ENCODE measurements at places on chromosomes 7 and 10.

GRCh38 chr7:71298378-71298777 is 166.4 kb downstream of the GALNT17 start:
- DNase-seq = no peak

GRCh38 chr10:98587156-98587837 is 140.6 kb upstream of the HPS1 start:
- DNase-seq = peak; percentile 23

- peak; percentile 62 for DNase-seq
Observed at GRCh38 chr10:119316729-119317097, 109.3 kb downstream of the GRK5 start.

DNA sequence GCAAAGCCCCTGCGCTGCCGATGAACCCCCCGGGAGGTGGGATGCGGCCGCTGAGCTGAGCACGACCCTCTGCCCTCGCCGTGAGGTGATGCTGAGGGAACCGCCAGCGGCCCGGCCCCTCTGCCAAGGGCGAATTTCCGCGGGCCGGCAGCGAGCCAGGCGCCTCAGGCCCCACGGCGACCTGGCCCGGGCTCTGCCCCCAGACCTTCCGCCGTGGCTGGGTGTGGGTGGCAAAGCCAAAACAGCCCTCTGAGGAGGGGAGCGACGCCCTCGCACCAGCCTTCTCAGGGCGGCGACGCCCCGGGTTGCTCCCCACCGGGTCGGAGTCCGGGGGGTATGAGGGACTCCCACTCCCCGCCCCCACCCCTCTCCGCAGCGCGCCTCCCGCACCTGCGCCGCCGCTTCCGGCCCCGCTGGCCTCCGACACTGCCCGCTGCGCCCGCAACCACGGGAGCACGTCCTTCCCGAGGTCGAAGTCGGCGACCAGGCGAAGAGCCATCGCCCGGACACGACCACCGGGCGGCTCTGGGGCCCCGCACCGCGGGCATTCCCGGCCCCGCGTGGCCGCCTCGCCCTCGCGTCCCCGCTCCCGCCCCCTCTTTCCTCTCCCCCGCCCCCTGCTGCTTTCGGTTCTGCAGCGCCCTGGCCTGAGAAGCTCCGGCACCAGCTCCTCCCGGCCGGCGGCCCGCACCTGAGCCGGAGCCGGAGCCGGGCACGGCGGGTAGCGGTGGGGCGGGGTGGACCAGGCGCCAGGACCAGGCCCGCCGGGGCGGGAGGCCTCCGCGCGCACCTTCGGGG is at the start of gene GSAP:
GSAP (minus strand) TSS at position 527 of the 798 bp plus-strand sequence; CDS start at position 499, 28 bp downstream.
- peak; percentile 87 for DNase-seq

DNA sequence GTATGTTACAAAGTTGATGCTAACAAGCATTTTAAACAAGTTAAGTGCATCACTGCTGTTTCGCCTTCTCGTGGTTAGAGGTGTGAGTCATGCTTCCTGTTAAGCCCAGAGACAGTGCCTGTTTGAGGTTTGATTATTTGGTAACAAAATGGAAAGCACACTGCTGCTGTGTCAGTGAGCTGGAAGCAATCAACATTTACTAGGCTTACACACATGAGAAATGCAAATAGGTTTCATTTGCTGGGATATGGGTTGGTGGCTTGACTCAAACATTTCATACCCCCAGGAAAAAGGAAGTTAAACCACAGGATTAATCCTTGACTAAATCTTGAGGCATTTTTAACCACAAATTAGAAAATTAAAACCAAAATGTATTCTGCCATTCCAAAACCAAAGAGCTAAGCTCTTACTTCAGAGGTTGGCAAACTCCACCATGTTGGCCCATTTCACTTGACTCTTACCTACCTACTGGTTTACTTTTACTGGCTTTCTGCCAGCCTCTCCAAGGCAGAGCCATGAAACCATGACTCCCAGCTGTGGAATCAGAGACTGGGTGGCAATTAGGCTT is 139.2 kb downstream of the ETV1 start:
- no peak for DNase-seq
